ENCODE measurements at places on chromosomes 16 and 17. TPM values are rescaled to one million over a fixed set of nuclear protein-coding genes. Genes with fewer than 3 reads are reported as not detected.

P2RX1 gene
- not detected for total RNA-seq

SMTNL2 gene
- total RNA-seq: not detected

ZG16 gene
- total RNA-seq: not detected

TBC1D28 gene
- not detected for total RNA-seq

ITGA2B gene
- 0.19 TPM for total RNA-seq

RAP1GAP2 gene
- 8.8 TPM for total RNA-seq

KCNH6 gene
- not detected for total RNA-seq

MSL1 gene
- total RNA-seq: 71.9 TPM

MYH11 gene
- total RNA-seq: not detected

BFAR gene
- total RNA-seq: 157 TPM

DNAH9 gene
- not detected for total RNA-seq

SLC13A2 gene
- not detected for total RNA-seq
